Activated CD4-positive, alpha-beta T cell treated with anti-CD3 and anti-CD28 coated beads, Interleukin-2, amount 50 U/mL, for 48 hours (primary cell): ENCODE measurements at places on chromosomes 4 and X.

- no peak for DNase-seq
Measured at GRCh38 chr4:165542476-165542875, 163.7 kb downstream of the CPE start.

GRCh38 chrX:99722094-99722493, 688.0 kb downstream of the PCDH19 start:
- DNase-seq = no peak

DNA sequence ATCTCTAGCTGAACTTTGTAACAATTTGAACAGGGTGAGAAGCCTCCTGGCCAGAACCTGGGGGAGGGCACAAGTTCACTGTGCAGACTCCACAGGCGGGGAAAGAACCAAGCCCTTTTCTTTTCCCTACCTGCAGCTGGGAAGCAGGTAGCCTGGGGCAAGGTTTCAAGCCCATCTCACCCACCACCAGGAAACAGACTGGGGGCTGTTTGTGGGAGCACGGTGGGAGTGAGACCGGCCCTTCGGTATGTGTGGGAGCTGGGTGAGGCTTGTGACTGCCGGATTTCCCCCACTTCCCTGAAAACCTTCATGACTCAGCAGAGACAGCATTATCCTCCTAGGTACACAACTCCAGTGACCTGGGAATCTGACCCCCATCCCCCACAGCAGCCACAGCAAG, 211.7 kb downstream of the ZNF674 start:
- DNase-seq = no peak

GRCh38 chrX:118973389-118974087, 880 bp upstream of the LONRF3 start:
- DNase-seq = no peak

DNA sequence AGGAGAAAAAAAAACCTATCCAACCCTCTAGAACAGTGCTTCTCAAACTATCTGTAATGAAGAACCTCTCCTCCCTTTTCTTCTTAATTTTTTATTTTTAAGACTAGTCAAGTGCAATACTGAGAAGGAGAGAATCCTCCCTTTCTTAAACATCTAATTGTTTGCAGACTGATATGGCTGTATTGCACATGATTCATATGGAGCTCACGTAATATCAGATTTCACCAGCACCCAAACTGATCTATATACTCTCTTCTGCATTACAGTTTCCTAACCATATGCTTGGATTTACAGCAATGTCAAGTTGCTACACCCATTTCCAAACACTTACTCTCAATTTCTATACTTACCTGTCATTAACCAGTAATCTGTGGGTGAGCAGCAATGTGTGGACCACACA, 9.5 kb downstream of the PRMT9 start:
- no peak for DNase-seq
